ENCODE measurements at places on chromosomes 3 and 15.

DNA sequence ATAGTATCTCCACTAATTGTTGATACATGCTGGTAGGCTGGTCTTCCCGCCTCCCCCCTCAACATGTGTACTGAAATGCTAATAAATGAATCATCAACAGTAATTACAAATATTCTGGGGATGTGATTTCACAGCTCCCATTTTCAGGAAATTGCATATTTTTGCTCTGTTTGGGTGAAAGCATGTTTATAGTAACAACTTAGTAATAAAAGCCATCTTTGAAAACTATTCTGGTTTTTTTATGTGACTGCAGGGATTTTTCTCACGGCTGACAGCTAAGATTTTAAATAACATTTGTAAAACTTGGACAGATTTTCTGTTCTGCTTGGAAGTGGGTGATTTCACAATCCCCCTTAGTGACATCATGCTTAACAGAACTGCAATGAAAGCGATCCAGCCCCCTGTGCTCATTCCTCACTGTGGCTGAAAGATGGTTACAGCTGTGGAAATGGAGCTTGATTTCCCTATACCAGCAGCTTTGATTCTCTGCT is 25.6 kb upstream of the FAM174B start:
- DNase-seq = peak; percentile 70

DNA sequence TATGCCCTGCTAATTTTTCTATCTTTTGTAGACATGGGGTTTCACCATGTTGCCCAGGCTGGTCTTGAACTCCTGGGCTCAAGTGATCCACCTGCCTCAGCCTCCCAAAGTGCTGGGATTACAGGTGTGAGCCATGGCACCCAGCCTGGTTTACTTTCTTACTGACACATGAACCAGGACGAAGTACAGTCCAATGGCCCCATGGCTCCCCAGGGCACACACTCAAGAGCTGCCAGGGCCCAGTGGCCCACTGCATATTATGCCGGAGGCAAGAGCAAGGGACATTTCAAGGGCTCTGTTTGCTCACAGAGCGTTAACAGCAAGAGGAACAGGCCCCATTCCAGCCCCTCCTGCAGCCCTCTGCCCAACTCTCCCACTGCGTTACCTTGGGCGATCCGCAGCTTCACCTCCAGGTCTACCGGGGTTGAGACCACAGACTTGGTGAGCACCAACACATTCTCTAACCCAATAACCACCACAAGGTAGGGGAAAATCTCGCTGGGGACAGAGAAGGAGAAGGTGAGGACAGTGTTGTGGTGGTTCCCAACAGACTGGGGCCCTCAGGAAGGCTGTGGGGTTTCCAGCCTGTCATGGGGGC is 42.8 kb downstream of the PTPN23 start:
- DNase-seq = no peak

- no peak for DNase-seq
Observed at GRCh38 chr15:45529613-45530012, 7.1 kb upstream of the SLC30A4 start.

DNA sequence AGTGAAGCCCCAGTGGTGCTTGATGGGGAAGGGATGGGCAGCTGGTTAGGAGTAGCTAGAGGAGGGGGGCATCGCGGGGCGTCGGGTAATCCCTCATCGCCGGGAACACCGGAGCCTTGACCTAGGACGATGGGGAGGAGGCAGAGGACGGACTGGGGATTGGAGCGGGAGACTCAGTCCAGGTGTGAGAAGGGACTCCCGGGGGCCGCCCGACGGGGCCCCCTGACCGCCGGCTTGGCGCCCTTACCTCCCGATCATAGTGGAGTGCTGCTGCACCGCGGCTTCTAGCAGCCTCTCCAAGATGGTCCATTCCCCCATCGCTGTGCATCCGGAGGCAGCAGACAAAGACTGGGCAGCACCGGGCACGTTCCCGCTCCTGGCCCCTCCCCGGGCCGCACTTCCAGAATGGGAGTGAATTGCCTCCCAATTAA is 612 bp downstream of the GJD2 start:
- no peak for DNase-seq

- DNase-seq = no peak
Observed at GRCh38 chr3:17833786-17834559, 91.5 kb upstream of the TBC1D5 start.

Measured in left hindlimb (tissue), 1 donor.